ENCODE measurements at places on chromosomes 4 and X.

DNA sequence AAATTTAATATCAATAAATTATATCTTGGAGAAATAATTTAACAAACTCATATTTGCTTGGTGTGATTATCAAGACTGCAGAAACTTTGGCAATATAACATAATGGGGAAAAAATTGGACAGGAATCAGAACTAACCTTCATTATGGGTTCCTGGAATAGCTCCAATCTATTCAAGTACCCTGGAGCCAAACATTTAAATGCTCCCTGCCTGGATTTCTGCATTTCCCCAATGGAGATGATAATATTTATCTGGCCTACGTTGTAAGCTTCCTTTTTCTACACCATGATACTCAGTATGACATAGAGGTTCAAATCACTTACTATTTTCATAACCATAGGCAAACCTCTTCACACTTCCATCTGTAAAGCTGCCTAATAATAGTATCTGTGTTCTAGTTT, 326.8 kb downstream of the TRIML1 start:
- DNase-seq = no peak

DNA sequence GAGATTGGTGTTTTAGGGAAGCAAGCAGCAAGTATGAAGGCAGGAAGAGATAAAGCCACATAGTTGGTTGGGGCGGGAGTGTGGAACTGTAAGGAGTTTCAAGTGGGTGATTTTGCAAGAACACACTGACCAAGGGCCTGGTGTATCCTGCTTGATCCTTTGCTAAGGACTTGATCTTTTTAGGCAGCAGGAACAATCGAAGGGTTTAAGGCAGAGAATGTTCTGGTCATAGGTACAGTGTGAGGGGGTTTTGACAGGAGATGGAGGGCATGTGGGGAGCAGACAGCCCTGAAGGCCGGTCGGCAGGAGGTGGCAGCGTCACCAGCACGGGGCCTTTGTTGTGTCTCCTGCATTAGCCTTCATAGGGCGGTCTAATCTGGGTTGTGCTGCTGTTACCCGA, 54.7 kb downstream of the FAM193A start:
- DNase-seq = no peak

GRCh38 chr4:18689308-18690115, 668.0 kb upstream of the LCORL start:
- peak; percentile 36 for DNase-seq

GRCh38 chr4:3945511-3946290, 179.5 kb downstream of the ADRA2C start:
- DNase-seq = no peak

DNA sequence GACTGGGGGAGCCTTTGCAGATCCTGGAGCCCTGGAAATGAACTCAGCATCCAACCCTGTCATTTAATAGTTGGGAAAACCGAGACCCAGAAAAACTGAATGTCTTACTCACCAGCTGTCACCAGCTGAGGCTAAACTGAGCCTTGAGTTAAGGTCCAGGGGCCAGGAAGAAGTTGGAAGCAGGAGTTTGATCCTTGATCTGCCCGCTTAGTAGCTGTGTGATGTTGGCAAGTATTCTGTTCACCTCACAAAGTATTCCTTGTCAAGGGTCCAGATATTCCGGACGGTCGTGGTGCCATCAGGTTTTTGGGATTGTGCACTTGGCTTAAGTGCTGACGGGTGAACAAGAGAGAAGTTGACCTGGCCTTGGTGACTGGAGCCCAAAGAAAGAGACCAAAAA, 30.7 kb upstream of the PROM1 start:
- DNase-seq = no peak

All from breast epithelium (tissue), 4 donors.